Choroid plexus epithelial cell (primary cell): ENCODE measurements at places on chromosomes 2 and 18.

DNA sequence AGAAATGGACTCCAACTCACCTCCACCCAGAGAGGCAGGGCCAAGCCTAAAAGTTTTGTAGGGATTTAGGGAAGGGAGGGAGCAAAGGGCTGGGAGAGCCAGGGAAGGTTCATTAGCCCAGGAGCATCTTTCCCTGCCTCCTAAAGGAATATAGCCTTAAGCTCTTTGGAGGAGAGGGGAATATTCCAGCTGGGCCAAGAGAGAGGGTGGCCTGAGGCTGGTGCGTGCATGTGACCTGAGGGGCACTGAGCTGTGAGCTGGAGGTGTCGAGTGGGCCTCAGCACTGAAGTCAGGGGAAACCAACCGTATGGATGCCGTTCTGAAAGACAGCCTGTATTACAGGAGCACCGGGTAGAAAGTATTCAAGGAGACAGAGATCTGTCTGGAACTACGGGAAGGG is 112.6 kb downstream of the KLHL29 start:
- no peak for DNase-seq

DNA sequence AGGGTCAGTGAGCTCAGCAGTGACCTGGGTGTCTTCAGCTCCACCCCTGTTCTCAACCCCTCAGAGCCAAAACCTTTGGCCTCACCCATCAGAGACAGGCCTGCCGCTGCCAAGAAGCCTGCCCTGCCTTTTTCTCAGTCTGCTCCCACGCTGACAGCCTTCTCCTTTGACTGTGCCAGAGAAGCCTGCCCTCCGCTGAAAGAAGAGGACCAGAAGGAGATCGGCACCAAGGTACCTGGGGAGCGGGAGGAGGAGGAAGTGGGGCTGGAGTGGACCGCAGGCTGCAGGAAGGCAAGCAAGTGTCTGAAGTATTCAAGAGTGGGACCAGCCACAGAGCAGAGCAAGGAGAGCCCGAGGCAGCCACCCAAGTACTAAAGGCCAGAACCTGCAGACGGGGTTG is 33.2 kb downstream of the TOGARAM2 start:
- no peak for DNase-seq

DNA sequence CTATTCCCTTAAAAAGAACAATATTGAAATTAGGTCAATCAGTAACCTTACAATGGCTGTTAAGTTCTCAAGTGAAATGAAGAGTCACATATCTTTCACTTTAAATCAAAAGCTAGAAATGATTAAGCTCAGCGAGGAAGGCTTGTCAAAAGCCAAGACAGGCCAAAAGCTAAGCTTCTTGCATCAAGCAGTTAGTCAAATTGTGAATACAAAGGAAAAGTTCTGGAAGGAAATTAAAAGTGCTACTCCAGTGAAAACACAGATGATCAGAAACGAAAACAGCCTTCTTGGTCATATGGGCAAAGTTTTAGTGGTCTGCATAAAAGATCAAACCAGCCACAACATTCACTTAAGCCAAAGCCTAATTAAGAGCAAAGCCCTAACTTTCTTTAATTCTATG is 402.6 kb upstream of the ZEB2 start:
- DNase-seq: no peak

DNA sequence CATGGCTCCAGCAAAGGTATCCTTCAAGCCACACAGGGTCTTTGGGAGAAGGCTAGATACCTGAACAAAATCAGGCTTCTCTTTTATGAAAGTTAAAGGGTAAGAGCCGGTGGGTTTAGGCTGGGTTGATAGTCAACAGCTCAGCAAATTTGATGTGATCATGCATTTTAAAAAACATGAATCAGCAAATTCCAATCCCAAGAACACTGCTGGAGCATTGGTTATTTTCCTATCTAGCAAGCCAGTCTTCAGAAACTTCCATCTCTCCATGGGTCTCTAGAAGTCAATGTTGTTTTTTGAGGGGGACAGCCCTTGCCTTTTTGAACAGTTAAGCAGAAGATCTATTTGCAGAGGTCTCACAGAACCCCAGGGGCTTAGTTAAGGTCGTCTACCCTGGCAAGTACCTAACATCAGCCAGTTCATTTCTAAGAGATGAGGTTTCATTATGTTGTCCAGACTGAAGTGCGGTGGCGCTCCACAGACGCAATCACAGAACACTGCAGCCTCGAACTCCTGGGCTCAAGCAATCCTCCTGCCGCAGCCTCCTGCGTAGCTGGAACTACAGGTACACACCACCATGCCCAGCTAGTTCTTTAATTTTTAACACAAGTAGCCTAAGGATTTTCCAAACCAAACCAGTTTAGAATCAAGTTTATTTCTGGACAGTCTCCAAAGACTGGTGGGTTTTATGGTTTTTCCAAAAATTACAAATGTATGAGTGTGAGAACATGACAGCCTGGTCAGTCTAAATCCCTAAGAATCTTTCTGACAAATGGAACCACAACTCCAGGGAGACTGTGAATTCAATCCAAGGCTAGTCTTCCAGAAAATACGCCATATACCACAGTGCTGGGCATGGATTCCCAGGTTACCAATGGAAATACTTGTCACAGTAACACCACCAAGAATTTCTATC is 4.1 kb upstream of the ZCCHC2 start:
- DNase-seq: no peak

- DNase-seq: no peak
Measured at GRCh38 chr2:64716569-64716968, 62.9 kb upstream of the SERTAD2 start.
